ENCODE measurements at places on chromosomes 3 and 15.

DNA sequence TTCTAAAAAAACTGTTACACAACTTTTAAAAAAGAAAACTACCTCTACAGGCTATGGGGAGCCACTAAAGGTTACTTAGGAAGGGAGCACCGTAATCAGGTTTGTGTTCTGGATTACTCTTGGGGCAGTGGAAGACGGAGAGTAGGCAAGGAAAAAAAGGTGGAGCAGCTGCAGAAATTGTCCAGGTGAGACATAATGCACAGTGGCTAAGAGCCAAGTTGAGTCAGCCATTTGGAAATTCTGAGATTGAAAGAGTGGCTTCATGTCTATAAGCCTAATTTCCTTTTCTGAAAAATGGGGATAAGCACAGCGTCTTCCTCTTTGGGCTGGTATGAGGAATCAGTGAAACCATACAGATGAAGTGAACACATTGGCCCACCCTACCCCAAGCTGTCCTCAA lies 195.2 kb downstream of the CADPS start:
- no peak for DNase-seq

DNA sequence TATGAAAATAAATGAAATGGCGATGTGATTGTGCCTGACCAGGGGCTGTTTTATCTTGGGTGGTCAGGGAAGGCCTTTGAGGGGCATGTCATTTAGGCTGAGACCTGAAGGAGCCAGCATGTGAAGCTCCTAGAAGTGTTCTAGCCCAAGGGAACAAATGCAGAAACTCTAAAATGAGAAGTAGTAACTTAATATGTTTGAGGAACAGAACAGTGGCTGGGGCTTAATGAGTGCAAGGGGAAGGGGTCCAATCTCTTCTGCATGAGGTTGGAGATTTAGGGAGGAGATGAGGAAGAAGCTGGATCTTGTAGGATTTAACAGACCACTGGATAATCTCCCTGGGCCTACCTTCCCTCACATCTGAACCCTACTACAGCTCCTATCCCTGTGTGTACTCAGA lies 110.5 kb downstream of the AKAP13 start:
- DNase-seq, result no peak

- DNase-seq, result no peak
Observed at GRCh38 chr3:53324105-53324504, 23.2 kb downstream of the DCP1A start.

DNA sequence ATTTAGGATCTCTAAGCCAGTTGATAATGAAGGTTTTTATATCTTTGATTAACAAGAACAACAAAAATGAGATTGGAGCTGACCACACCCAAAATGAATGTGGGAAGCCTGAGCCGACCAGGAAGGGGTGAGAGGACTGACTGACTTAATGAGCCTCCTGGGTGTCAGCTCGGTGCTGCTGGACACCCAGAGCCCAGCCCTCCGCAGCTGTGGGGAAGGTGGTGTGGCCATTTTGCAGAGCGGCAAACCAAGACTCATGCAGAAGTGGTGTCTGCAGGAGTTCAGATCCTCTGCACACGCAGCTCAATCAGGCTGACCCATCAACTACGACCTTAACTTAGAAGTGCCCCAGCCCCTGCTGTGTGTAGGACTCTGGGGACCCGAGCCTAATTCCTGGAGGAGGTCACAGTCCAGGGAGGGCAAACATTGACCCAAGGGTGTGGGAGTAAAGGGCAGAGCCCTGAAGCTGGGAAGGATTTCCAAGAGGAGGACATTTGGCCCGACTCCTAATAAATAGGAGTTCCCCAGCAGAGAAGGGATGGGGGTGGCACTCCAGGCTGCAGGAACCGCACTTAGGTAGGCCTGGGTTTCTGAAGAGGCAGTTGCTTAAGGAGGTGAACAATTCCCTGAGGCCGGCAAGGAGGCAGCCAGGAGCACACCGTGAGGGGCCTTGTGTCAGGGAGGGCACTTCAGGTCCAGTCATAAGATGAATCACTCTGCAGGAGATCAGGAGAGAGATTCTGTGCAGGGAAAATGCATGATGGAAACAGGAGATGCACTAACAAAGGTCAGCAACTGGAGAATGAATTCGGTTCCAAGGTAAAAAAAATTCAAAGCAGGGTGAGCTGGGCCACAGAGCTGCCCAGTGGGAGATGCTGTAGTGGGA lies 197.1 kb upstream of the TPM1 start:
- DNase-seq, result no peak

DNA sequence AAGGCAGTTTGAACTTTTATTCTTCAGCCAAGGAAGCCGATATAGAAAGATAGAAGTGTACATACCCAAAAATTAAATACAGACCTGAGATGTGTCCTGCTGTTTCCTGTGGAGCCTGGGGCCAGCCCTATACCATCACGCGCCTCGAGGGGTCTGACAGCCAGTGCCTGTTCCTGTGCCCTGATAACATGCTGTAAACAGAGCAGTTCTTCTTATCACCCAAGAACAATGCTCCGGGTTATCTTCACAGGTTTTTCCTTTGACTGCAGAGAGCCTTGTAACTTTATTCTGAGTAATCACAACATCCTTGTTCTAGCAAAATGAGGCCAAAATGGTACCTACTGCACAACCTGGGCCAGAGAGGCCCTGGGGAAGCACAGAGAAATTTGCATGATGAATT lies 289.7 kb upstream of the CHRM5 start:
- DNase-seq, result no peak

- no peak for DNase-seq
Observed at GRCh38 chr3:55978953-55979352, 489.3 kb downstream of the ERC2 start.

DNA sequence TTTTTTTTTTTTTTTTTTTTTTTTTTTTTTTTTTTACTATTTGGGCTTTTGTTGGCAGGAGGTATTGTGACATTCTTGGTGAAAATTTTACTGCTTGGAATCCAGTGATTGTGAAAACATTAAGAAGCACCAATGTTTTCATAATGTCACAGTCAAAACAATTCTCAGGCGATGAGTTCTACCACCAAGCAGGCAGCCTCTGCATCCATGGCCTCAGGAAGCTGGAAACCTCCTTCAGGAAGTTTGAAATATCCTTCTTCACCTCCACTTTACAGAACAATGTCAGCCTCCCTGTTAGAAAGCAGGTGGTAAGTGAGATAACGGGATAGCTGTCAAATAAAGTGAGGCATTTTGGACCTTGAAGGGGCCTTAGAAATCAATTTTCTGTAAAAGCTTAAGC lies 98.3 kb downstream of the MEX3B start:
- DNase-seq, result no peak

GRCh38 chr3:54783611-54784010 lies 144.2 kb downstream of the LRTM1 start:
- no peak for DNase-seq

DNA sequence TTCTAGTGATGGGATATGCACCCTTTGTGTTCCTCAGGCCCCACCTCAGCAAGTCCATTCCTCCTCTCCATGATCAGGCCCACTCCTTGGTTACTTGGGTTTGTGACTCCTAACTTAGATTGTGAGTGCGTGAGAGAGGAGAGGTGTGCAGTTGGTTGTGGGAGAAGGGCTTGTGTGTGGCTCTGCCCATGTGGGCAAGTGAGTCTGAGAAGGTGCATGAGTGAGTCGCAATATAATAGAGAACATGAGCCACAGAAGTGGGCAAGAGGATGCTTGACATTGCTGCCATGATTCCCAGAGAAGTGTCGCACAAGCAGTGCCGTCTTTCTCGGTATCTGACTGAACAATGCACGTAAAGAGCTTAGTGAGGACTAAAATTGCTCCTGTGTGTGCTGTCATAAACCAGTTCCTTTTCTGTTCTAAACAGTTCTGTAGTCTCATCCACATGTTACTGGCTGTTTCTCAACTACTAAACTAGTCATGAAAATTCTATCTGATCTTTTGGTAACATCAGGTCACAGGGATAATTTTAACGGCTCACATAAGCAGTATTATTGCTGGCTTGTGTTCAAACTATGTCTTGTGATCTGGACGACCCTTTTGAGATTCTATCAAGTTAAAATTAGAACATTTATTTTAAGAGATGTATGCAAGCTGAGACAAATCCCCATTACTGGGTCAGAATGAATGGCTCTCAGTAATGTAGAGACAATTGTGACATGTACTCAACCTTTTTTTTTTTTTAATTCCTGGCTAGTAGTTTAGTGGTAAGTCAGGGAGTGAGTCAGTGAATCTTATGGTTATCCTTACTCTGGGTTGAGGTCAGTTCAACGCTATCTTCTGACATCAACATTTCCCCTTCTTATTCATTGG lies 25.6 kb downstream of the GYG1 start:
- DNase-seq, result no peak

- DNase-seq, result peak; percentile 42
Observed at GRCh38 chr15:51736751-51737521, 519 bp downstream of the LYSMD2 start.

DNA sequence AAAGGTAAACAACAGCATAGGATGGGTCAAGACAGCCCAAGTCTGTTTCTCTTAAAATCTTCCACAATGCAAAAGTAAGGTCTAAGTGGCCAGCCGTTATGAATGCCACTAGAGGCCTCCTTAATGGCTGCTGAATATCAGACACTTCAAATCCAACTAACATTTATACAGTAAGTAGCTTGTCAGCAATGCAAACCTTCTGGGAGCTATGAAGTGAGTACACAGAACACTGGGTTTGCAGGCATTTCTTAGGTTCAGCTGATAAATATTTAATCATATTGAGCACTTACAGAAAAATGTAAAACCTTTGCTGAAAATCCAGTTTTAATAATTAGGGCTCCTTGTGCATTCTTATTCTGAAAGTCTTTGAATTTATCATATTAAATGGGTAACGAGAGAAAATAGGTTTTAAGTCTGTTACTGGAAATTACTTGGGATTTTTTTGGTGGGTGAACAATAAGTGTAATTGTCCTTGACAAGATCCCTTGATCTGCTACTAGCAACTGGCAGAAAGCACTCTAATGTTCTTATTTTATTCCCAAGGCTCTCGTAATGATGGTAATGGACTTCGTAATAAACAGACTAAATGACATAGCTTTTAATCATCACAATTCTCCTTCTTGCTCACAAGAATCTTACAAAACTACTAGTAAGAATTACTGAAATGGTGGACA lies 141.7 kb upstream of the GPR149 start:
- DNase-seq, result no peak

DNA sequence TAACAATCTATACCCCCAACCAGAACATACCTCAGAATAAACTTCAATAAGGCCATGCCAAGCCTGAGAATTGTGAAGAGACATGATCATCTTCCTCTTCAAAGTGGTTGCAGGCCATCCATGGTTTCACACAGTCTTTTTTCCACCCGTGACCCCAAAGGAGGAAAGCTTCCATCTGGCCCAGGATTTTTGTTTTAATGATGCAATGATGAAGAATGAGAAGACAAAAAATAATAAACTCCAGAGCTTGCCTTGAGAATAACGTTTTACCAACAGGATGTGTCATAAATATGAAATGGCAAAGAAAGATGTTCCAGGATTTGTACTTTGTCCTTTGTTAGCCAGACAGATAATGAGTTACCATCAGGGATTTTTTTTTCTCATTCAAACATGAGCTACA lies 201.9 kb downstream of the WNT5A start:
- no peak for DNase-seq

DNA sequence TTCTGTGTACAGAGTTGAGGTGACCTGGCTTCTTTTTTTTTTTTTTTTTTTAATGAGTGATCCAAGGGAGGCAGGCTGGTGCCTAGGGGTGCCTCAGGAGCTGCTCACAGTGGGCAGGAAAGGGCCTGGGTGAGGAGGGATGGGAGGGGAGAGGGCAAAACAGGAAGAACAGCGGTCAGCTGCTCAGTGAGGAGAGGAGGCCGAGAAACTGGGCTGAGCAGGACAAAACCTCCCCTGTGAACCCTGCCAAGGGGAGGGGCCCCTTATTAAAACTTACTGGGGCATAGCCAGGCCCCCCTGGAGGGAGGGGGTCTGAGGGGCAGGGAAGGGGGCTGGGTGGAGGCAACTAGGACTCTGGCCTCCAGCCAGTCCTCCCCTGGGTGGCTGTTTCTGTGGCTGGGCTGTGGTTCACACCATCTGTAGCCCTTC lies 3.5 kb downstream of the PLEKHO2 start:
- DNase-seq, result no peak

DNA sequence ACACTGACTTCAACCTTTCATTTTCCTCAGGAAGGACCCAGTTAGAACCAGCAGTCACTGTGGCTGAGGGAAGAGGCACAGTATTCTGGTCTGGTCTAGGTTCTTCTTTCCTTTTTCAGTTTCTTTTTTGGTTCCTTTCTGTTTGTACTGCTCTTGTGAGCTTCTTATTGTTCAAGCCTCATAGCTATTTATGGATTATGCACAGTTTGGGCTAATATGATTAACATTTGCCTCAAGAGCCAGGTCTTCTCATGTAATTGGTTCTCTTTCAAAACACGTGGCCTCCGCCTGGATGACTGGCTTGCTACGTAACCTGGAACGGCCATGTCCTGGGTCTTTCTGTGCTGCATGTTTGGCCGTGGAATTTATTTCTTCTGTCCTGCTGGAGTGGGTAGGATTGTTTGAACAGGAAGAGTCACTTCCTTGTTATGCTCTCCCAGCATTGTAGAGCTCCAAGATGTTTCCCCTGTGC lies 43.3 kb downstream of the RBMS3 start:
- DNase-seq, result no peak

GRCh38 chr15:27561816-27562215 lies 537.3 kb downstream of the OCA2 start:
- DNase-seq, result no peak

DNA sequence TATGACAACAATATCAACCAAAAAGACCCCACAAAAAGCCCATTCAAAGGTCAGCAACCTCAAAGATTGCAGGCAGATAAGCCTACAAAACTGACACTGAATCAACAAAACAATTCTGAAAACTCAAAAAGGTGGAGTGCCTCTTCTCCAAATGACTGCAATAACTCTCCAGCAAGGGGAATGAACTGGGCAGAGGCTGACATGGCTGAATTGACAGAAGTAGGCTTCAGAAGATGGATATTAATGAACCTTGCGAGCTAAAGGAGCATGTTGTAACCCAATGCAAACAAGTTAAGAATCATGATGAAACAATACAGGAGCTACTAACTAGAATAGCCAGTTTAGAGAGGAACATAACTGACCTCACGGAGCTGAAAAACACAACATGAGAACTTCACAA lies 20.4 kb upstream of the SLC25A38 start:
- no peak for DNase-seq

DNA sequence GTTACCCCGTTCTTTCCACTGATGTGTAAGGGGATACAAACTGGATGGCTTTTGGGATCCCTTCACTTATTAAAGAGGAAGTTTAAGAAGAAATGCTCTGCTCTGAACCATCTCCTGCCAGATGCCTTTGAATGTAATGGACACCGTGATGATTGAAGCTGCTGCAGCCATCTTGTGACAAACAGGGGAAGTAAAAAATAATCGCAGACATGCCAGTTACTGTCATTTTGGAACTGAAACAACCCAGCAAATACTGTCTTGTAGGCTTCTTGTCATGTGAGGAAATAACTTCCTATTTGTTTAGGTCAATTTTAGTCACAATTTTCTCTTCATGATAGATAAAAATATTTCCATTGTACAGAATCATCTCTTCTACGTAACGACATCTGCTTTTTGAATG lies 224.0 kb downstream of the CHL1 start:
- no peak for DNase-seq

GRCh38 chr3:18444595-18445400 lies 19.7 kb upstream of the SATB1 start:
- peak; percentile 82 for DNase-seq

Measured in CD4-positive, alpha-beta T cell treated with Interferon gamma for 1 hour (primary cell).